ENCODE measurements at places on chromosomes 5 and 9.

DNA sequence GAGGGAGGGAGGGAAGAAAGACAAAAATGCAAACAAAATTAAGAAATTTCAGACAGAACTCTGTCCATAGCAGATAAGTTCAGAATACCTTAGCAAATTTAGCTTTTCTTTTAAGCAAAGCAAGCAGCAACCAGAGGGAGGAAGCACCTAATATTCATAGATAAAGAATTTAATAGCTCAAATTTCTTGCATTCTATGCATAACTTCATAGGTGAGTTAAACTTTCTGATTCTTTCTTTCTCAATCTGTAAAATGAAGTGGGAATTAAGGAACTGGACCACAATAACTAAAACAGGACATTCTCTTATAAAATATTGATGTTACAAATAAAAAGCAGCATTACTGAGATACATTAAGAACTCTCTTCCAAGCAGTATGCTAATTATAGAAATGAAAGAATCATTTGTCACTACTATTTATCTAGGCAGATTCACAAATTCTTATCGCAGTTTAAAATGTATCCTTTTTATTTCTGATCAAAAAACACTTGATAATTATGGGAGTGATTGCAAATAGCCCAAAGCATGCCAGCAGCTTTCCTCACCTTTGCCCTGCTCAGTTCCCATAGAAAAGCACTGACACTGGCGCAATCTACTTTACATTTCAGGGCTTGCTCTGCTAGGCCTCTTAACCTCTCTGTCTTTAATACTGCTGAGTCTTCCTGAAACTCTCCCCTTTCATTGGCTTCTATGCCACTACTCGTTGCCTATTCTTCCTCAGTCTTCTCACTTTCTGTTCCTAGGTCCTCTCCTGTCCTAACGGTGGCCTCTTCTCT is 341.8 kb downstream of the PIK3R1 start:
- DNase-seq, result no peak

DNA sequence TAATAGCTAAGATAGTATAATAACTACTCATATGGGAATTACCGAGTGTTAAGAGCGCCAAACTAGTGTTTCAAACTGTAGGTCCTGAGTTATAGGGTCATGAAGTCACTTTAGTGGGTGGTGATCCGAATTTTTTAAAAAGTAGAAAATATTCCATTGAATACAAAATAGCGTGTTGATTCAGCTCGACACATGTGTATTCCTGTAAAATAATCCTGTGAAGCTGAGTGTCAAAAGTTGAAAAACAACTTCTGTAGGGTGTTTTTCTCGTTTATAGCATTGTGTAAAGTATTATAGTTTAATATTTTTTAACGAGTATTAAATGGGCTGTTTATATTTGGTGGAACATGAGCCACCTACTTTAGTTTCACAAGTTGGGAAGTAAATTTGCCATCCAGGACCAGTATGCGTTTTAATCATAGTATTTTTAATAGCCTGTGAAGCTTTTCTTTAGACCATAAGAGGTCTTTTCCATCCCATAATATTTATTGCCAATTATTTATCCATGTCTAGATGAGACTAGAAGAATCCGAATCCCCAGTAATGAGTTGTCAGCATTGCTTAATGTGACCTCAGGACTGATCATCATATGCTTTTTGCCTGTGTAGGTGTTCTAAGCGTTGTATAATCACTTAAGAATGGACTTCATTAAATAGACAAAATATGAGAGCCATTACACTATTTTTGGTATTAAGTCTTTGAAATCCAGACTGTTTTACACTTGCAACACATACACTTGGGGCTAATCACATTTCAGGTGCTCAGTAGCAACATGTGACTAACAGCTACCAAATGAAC is 84.1 kb downstream of the PTPDC1 start:
- DNase-seq, result no peak

- no peak for DNase-seq
Measured at GRCh38 chr9:114055894-114056293, 22.2 kb downstream of the AMBP start.

- DNase-seq, result no peak
Measured at GRCh38 chr5:68795190-68795589, 298.6 kb upstream of the SLC30A5 start.

DNA sequence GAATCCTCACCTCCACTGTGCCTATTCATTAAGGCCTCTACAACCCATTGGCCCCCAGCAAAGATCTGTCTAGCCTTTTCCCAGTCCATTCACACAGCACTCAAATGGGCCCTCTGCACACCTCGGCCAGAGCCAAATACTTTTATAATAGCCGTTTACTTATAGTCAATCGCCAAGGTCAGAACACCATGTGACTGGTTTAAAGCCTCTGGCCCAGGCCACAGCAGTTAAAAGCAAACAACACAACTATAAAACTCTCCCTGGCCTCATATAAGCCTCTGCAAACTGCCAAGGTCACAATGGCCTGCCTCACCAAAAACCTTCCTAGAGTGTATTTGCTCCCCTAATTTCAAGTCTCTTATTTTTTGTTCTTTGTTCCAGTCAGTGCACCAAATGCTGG is 562.6 kb downstream of the CAAP1 start:
- DNase-seq, result no peak

Measured in activated CD8-positive, alpha-beta memory T cell treated with anti-CD3 and anti-CD28 coated beads, Interleukin-2, amount 50 U/mL, for 48 hours (primary cell).